Activated T-cell treated with anti-CD3 and anti-CD28 coated beads for 1 hour (primary cell): ENCODE measurements at places on chromosomes 5 and 9.

DNA sequence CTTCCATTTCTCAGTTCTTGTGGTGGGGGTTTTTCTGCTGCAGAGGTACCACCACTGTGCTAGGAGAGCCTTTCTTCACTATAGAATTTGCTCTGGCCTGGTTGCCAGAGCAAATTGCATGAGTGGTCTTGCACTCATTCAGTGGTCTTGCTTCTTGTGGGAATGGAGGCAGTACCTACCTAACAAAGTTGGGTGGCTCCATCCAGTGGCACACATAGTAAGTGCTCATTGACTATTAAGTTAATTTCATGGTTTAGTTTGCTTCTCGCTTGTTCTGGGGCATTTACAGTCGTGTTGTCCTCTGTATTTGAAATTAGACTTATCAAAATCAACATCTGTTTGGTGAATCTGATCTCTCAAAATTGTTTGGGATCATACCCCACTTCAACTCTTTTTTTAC is 23.0 kb downstream of the SLC28A3 start:
- DNase-seq: no peak

- no peak for DNase-seq
Observed at GRCh38 chr5:149423794-149424268, 44.7 kb upstream of the IL17B start.

DNA sequence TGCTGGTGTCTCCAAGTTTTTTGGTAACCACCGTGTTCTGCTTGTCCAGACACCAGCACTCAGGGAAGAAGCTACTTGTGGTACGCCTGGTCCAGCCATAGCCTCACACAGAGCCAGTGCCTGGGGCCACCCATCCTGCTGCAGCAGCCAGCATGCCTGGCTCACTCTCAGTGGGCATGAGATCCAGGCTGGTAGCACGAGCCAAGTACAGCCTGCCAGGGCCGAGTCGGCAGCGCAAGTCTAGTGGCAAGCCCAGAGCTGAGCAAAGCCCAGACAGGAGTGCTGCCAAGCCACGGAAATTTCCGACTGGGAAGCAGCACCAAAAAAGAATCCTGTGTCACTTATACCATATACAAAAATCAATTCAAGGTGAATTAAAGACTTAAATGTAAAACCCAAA is 36.3 kb upstream of the FBXL17 start:
- DNase-seq: no peak

GRCh38 chr9:2465921-2466460 is 155.6 kb upstream of the VLDLR start:
- no peak for DNase-seq

GRCh38 chr9:82491604-82492003 is 503.0 kb downstream of the SPATA31D1 start:
- no peak for DNase-seq

DNA sequence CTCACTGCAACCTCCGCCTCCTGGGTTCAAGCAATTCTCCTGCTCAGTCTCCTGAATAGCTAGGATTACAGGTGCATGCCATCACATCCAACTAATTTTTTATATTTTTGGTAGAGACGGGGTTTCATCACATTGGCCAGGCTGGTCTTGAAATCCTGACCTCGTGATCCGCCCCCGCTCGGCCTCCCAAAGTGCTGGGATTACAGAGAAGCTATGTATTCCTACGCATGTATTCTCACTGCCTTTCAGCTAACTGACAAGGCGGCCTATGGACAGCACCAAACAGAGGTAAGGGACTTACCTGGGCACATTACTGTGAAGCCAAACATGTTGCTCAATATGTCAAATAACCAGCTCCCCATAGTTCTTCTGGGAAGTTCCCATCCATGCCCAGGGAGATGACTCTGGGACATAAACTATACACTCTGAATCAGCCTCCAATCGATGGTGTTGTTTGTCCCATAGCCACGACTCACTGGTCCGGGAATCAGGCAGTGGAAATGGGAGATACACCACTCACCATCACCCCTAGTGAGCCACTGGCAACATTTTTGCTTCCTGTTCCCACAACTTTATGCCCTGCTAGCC is 114.6 kb downstream of the SYK start:
- no peak for DNase-seq

DNA sequence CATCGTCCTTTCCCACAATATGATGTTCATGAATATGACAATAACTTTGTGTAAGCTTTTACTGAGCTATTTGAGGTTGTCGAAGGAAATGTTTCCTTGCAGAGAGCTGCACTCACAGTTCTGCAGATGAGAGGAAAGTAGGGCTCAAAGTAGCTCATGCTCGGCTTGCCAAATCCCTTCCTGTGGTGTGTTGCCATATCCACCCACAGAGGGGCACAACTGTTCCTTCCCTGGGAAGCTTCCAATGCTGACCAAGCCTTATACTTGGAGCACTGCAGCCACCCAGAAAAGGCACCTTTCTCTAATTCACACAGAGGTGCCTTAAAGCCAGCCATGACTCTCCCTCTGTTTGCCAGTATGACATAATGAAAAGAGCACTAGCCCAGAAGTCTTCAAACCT is 390.3 kb downstream of the CAAP1 start:
- DNase-seq: no peak

- DNase-seq: no peak
Observed at GRCh38 chr5:10632110-10632761, 68.4 kb downstream of the ANKRD33B start.

DNA sequence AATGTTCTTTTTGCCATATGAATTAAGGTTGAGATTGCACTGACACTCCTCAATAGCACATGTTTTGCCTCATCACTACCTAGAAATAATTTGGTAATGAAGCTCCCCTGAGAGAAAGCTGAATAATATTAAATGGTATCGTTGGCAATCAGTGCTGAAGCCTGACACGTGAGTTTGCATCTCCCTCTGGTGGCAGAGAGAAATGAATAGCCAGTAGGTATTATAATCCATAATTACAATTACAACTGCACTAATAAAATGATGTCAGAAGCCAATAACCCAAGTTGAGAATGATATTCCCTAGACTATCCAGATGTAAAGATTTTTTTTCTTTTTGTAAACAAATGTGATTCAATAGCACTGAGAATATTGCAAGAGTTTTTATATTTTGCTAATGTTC is 700.3 kb downstream of the PTPRD start:
- DNase-seq: no peak

DNA sequence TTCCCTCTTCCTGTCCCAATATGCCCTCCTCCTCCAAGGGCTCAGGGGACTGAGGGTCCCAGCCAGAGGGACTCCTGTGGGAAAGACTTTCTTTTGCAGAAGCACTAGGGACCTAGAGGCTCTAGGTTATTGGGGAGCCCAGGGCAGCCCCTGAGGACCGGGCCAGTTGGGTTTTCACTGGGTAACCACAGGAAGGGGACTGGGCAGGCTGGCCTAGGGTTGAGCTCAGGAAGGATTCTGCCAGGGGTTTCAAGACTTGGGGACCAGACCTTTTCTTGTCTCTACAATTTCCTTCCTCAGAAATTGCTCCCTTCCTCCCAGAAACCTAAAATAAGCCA is 24.4 kb upstream of the HMCN2 start:
- DNase-seq: no peak

GRCh38 chr5:96016216-96016615 is 54.6 kb upstream of the ELL2 start:
- DNase-seq: no peak
